Ovary (tissue), 10 donors: ENCODE measurements at places on chromosomes 2 and 18. TPM values are rescaled to one million over a fixed set of nuclear protein-coding genes. Genes with fewer than 3 reads are reported as not detected.

GRCh38 chr2:196853301-196854087 lies 44.3 kb upstream of the C2orf66 start:
- H3K4me1 ChIP-seq: no peaks in the 10 kb centered on the region
- H3K36me3 ChIP-seq: no peaks in the 10 kb centered on the region
- no peak for DNase-seq
- H3K27me3 ChIP-seq: no peaks in the 10 kb centered on the region
- no peak overlapping the region for H3K4me3 ChIP-seq
- H3K27ac ChIP-seq: no peak overlapping the region

GRCh38 chr2:137826373-137827372 lies 137.6 kb upstream of the HNMT start:
- no peaks in the 10 kb centered on the region for H3K27me3 ChIP-seq
- H3K4me1 ChIP-seq: no peaks in the 10 kb centered on the region
- H3K27ac ChIP-seq: no peak overlapping the region
- H3K36me3 ChIP-seq: no peaks in the 10 kb centered on the region
- no peak overlapping the region for H3K4me3 ChIP-seq
- no peak for DNase-seq

DNA sequence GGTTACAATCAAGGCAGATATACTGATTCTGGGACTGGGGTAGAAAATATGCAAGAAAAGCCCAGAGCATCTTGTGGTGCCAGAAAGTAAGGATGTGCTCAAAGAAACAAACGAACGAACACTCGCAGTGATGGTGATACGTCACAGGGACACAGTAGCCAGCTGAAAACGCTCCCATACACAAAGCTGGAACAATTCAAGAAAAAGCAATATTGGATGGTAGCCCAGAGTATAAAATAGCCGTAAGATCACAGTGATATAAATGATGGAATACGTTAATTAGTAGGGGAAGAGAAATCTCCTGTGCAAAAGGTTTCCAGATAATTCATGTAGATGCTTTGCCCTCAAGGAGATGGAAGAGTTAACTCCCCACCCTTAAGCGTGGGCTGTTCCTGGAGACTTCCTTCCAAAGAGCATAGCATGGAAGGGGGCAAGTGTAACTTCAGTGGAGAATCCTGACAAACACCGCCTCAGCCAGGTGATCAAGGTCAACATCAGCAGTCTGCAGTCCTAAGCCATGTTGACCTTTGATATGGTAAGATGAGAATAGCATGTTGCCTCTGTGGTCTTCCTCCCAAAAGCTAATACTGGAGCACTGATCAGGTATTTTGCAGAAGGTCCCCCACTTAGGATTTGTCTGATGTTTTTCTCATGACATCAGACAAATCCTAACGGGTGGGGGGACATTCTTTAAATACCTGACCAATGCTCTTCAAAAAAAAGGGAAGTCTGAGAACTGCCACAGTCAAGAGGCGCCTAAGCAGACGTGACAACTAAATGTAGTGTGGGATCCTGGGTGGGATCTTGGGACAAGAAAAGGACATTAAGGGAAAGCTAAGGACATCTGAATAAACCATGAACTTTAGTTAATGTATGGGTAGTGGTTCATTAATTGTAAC lies 99.0 kb downstream of the NCK2 start:
- H3K4me3 ChIP-seq: no peak overlapping the region
- no peak overlapping the region for H3K27ac ChIP-seq
- peaks cover 3% of the 10 kb centered on the region for H3K4me1 ChIP-seq
- H3K27me3 ChIP-seq: no peaks in the 10 kb centered on the region
- H3K36me3 ChIP-seq: no peaks in the 10 kb centered on the region

Gene SLC35F6
- polyA plus RNA-seq: 11.1 TPM

Gene CYS1
- polyA plus RNA-seq: 5.9 TPM

DNA sequence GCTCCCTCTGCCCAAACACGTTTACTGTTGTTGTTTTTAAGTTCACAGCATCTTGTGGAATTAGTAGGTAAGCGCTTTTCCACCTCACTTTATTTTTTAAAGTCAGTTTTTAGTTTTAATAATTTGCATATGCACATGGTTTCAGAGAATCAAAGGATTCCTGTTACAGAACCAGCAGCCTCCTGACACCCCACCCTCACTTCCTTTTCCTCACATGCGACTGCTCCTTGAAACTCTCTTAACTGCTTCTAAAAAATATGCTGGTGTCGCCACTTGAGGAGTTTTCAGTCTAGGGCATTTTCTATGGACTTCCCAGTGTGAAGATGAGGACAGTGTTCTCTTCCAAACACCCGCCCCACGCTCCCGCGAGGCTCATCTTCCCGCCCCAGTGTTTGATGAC lies 14.4 kb downstream of the TMEM37 start:
- no peak for DNase-seq
- no peaks in the 10 kb centered on the region for H3K36me3 ChIP-seq
- H3K27me3 ChIP-seq: no peaks in the 10 kb centered on the region
- no peak overlapping the region for H3K4me3 ChIP-seq

- no peak overlapping the region for H3K4me3 ChIP-seq
- no peak overlapping the region for H3K27ac ChIP-seq
- H3K4me1 ChIP-seq: peaks cover 11% of the 10 kb centered on the region
- no peaks in the 10 kb centered on the region for H3K36me3 ChIP-seq
These were observed 18.5 kb downstream of the PHOSPHO2 start for GRCh38 chr2:169712791-169713227.

Gene PFN4
- 1.1 TPM for polyA plus RNA-seq

GRCh38 chr2:219252900-219253752 lies at the start of gene TUBA4B:
Gene TUBA4B, plus strand, starts transcription at chr2:219253243. Its CDS starts 165 bp downstream, at chr2:219253408.
- peak; percentile 56 for DNase-seq
- no peaks in the 10 kb centered on the region for H3K27me3 ChIP-seq
- H3K36me3 ChIP-seq: no peaks in the 10 kb centered on the region

Gene VAMP8
- 25.5 TPM for polyA plus RNA-seq

GRCh38 chr2:28341208-28341891 lies 51.3 kb upstream of the FOSL2 start:
- H3K4me3 ChIP-seq: no peak overlapping the region
- no peak overlapping the region for H3K27ac ChIP-seq
- H3K27me3 ChIP-seq: no peaks in the 10 kb centered on the region
- H3K36me3 ChIP-seq: no peaks in the 10 kb centered on the region
- DNase-seq: no peak
- peaks cover 13% of the 10 kb centered on the region for H3K4me1 ChIP-seq

Gene UGT1A3
- not detected for polyA plus RNA-seq

GRCh38 chr18:38750751-38751150 lies 1185.2 kb upstream of the CELF4 start:
- no peak for DNase-seq
- H3K4me1 ChIP-seq: no peaks in the 10 kb centered on the region
- H3K36me3 ChIP-seq: no peaks in the 10 kb centered on the region
- H3K4me3 ChIP-seq: no peak overlapping the region

Gene ALPI
- polyA plus RNA-seq: not detected

DNA sequence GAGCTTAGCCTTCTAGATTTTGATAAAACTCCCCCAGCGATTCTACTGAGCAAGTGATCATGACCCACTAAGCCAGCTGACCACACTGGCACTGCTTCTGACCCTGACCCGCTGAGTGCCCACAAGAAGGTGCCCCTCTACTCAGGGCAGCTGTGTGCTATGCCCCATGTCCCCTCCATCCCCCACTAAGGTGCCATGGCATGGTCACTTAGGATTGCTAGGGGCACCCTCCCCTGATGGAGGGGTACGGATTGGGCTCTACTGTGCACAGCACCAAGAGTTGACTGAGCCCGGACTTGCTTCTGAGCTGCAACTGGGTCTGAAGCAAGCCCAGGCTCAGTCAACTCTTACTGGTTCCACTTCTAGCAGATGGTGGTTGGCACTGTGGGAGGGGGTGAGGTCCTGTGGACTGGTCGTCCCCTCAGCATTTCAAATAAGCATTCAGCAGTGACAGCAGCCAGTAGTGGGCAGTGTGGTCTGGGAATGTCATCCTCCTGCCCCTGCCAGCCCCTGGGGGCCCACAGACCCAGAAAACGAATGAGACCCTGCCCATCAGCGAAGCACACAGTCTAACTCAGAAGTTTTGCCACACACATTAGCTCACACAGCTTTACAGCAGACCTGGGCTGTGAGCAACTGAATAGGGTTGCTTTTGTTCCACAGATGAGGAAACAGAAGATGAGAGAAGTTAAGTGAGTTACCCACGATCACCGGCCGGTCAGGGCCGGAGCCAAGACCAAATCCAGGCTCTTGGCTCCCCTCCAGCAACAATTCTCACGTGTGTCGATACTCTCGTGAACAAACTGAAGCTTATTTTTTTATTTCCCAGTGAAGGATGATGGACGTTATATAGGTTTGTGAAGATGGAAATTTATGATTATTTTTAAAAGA lies 52.1 kb upstream of the FOSL2 start:
- H3K27me3 ChIP-seq: no peaks in the 10 kb centered on the region
- H3K27ac ChIP-seq: peak overlapping the region; percentile 34
- H3K4me1 ChIP-seq: peaks cover 13% of the 10 kb centered on the region
- no peaks in the 10 kb centered on the region for H3K36me3 ChIP-seq
- no peak overlapping the region for H3K4me3 ChIP-seq
